ENCODE measurements at places on chromosomes 1 and 21.

DNA sequence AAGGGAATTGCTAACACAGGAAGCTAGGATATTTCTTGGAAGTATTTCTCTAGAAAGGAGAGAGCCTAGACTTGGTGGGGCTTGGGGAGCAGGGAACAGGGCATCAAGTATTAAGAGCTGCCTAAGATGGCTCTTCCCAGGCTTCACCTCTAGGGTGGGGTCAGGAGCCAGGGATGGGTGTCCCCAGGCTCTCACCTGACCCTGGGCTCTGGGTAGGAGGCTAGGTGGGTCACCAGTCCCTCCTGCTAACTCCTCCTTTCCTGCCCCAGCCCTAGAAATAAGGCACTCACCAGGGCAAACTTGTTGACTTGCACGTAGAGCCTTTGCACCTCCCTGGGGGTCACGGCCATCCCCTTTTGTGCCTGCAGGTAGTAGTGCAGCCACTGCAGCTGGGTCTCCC is 15.0 kb downstream of the ETNK2 start:
- no peak for DNase-seq

- DNase-seq: no peak
Measured at GRCh38 chr1:67635055-67635809, 49.8 kb upstream of the GADD45A start.

DNA sequence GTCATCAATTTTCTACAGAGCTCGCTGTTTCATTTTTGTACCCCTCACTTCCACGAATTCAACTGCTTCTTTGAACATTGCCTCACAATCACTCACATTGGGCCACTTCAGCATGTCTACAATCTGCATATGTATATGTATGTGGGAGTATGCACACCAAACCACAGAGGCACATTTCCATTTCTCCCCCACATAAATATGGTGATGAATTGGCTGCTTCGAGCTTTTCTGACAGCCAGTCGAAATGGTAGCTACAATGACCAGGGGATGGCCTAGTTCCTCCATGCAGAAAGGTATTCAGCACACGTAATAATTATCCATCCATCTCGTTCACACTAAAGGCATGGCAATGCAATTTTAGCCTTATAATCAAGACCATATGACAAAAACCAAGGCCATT is 229.6 kb upstream of the ESRRG start:
- no peak for DNase-seq

DNA sequence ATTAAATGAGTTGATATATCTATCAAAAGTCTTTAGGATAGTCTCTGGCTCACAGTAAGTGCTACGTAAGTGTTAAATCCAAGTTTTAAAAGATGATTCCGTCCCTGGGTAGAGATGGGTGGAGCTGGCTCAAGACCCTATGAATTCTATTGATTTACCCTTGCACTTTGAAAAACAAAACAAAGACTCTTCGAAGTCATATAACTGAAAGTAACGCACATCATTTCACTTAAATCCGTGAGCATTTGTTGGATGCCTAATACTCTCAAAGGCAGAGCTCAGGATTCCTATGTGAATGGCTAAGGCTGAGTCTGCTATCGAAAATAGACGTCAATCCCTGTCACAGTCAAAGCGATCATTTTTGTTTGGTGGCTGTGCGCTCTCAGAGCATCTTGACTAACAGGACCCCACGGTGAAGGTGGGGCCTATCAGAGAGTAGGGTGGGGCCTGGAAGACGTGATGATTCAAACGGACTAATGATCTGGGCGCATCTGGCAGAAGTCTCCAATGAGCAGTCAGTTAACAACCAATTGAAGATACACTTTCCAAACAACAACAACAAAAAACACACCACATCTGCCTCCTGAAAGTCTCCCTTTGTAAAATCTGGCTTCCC is 1.2 kb upstream of the NUCKS1 start:
- DNase-seq: no peak

GRCh38 chr1:212219679-212220463 is 65.3 kb upstream of the PPP2R5A start:
- no peak for DNase-seq

- no peak for DNase-seq
Measured at GRCh38 chr21:32956061-32956656, 69.6 kb upstream of the OLIG2 start.

DNA sequence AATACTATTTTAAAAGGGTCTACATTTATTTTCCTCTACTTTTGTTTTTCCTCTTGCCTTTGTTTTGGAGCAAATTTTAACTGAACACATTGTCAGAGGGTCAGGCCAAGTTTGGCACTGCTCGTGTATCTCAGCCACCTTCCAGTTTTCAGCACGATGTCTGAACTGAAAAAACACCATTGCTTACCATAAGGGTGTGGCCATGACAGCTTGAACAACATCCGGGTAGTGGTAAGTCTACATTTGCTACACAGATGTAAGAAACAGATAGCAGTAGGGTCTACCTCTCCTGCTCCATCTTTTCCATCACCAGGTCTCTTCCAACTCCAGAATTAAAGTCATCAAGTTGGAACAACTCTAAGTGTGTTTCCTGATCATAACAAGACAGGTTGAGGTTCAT is 4.2 kb downstream of the HIVEP3 start:
- no peak for DNase-seq

DNA sequence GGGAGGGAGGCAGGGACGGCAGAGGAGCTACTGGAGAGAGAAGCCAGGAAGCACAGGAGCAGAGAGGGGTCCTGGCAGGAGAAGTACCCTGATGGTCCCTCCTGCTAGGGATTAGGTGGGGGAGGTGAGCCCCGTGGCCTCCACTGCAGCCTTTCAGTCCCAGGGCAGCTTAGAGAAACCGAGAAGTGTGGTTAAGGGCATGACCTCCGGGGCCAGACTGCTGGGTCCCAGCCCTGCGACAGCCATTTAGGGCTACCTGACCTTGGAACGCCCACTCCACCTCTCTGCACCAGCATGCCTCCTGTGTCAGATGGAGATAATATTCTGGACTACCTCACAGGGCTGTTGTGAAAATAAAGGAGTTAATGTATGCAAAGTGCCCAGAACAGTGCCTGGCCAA is 47.4 kb downstream of the KCNN3 start:
- no peak for DNase-seq

- DNase-seq: no peak
Measured at GRCh38 chr1:21292503-21292983, 2.3 kb upstream of the ECE1 start.

DNA sequence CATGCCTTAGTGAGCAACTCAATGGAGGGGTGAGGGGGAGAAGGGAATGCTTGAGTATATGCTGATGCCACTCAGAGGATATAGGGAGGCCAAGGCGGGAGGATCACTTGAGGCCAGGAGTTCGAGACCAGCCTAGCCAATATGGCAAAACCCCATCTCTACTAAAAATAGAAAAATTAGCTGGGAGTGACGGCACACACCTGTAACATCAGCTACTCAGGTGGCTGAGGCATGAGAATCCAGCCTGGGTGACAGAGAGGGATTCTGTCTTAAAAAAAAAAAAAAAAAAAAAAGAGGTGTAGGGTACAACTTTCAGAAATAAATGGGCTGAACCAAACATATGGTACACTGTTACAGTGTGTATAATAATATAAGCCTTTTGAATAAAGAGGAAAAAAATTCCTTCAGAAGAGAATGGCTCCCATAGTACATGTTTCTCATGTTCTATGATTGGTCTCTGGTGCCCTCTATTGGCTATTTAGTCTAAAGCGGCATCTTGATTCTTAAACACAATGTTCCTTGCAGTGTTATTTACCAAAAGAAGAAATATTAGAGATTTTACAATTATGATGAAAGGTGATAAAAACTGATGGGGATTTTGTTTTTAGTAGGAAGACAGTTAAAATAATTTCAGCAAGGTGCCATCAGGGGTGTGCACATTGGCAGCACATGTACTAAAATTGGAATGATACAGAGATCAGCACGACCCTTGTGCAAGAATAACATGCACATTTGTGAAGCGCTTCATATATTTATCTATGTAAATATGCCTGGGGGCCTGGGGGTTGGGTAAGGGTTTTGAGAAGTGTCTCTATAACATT is 109.8 kb downstream of the PATJ start:
- DNase-seq: peak; percentile 9

GRCh38 chr1:32939655-32940371 is 24.8 kb downstream of the RNF19B start:
- peak; percentile 88 for DNase-seq

- no peak for DNase-seq
Measured at GRCh38 chr1:164692420-164692819, 133.4 kb downstream of the PBX1 start.

GRCh38 chr1:59219916-59220315 is 77.0 kb upstream of the FGGY start:
- no peak for DNase-seq

- peak; percentile 49 for DNase-seq
Measured at GRCh38 chr1:160101037-160101716, 2.8 kb upstream of the IGSF8 start.

- DNase-seq: no peak
Measured at GRCh38 chr1:169731446-169731845, 2.4 kb downstream of the SELE start.

DNA sequence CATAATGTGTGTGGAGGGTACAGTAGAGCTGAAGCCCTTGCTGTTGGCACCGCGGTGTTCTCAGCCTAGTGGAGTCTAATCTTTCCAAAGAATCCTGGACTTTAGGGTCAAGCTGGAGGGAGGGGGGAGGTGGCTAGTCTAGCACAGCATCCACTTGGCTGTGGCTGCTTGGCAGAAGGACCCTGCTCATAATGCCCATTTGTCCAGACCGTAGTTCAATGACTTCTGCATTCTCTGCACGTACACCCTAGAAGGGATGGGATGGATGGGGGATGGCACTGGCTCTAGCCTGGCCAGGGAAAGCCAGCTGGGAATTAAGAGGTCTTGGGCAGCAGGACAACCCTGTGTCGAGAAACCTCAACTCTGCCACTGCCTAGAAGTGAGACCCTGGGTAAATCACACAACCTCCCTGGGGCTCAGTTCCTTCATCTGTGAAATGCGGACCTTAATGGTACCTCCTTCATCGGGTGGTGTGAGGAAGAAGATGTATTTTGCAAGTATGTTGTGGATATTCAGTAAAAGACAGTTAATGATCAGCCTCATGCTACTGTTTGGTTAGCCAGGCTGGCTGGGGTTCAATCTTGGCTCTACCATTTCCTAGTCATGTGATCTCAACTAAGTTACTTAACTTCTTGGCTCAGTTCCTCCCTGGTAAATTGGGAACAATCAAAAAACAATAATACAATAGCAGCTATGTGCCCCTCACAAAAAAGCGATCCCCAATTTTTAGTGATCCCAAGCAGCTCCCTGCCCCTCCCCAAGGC is 27.2 kb upstream of the CLIC4 start:
- DNase-seq: no peak

DNA sequence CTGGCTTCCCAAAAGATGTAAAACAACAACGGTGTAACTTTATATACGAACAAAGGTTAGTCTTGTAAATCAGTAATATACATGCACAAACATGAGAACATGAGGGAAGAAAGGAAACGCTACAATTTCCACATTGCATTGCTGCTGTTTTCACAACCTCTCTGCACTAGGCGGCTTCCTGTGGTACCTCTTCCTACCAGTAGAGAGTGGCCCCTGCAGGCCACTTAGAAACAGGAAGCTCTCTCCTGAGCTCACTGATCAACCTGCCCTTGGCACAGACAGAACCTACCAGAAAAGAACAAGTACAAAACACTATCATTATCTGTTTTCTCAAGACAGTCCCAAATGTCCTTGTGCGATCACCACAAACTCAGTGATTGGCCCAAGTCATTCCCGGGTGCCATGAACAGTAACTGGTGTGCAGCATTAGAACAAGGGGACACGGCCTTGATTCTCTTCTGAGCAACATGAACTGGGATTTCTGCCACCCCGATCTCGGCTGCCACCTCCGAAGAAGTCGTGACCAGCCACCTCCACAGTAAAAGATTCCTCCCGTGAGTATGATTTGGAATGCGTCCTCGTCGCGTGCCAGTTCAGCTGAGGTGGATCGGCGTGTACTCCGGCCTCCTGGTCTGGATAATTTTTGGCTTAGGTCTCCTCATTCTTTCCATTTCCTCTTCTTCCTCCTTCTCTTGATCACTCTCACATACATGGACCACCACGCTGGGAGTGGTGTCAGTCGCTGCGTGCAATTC is 5.7 kb upstream of the KCNE1 start:
- DNase-seq: no peak

- no peak for DNase-seq
Measured at GRCh38 chr1:44353604-44354003, 1.5 kb downstream of the ERI3 start.

DNA sequence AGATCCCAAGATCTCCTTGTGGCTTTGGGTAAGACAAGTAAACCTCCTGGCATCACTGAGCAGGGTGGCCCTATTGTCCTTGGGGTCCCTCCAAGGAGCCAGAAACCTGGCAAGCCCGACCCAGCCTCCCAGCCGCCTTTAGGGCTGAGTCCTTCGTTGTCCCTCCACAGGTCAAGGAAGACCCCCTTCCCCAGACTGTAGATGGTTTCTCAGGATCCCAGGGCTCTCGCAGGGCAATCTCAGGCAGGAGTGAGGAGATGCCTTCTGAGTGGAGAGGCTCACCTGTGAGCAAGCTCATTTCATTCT is 71.6 kb upstream of the CSF3R start:
- DNase-seq: no peak

- peak; percentile 97 for DNase-seq
Measured at GRCh38 chr1:98035602-98036002, 114.8 kb upstream of the DPYD start.

DNA sequence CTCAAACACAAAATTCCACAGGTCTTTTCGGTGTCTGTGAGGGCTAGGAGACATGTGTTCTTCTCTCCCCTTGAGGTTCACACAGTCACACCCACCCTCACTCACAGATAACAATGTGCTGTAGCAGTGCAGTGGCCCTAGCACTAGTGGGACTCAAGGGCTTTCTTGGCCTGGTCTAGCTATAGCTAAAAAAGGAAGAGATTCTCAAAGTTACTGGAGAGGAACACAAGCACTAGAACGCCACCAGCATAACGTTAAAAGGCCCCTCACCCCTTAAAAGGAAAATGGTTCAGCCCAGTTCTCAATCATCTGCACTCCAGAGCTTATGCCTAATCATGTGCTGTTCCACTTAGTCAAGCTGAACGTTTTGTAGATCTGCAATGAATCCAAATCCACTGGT is 39.5 kb downstream of the RGS8 start:
- no peak for DNase-seq

GRCh38 chr1:164228928-164229327 is 330.1 kb upstream of the PBX1 start:
- no peak for DNase-seq

DNA sequence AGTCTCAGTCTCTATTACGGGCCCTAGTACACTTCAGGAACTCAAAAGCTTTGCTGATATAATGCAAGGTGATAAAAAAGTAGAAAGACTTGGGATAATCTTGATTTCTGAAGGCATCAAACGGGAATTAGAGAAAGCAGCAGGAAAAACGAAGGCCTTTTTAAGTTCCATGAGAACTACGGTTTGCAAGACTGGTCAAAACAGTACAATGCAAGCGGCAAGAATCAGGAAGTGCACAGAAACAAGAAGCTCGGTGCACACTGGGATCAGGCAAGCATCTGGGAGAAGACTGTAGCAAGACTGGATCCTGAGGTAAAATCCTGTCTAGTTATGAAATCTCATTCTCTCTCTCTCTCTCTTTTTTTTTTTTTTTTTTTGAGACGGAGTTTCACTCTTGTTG is 28.6 kb downstream of the NTMT2 start:
- no peak for DNase-seq

All from DMS 273 treated with DMSO at 0.1 percent for 48 hours (cell line).